ENCODE measurements at places on chromosomes 2 and 18. TPM values are rescaled to one million over a fixed set of nuclear protein-coding genes. Genes with fewer than 3 reads are reported as not detected.

DNA sequence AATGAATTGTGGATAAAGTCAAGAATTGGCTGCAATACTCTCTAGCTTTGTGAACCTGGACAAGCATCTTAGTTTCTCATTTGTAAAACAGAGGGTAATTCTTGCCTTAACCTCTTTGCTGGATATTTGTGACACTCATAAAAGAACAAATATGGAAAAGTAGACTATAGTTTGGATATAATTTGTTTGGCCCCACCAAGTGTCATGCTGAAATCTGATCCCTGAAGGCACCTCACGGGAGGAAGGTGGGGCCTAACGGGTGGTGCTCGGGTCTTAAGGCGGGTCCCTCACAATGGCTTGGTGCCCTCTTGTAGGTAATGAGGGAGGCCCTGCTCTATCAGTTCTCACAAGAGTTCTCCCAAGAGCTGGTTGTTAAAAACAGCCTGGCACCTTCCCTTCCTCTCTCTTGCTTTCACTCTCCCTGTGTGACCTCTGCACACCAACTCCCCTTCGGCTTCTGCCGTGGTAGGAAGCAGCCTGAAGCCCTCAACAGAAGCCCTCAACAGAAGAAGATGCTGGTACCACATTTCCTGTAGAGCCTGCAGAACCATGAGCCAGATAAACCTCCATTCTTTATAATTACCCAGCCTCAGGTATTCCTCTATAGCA, 37.4 kb downstream of the ARL4C start:
- no peak overlapping the region for H3K4me3 ChIP-seq
- peak overlapping the region; percentile 43 for H3K27ac ChIP-seq
- no peak for DNase-seq
- H3K4me1 ChIP-seq, result peaks cover 69% of the 10 kb centered on the region

- no peak overlapping the region for H3K27ac ChIP-seq
- no peak for DNase-seq
- H3K4me3 ChIP-seq, result no peak overlapping the region
- H3K4me1 ChIP-seq, result no peaks in the 10 kb centered on the region
These were observed 99.7 kb upstream of the UGP2 start for GRCh38 chr2:63741884-63742579.

DNA sequence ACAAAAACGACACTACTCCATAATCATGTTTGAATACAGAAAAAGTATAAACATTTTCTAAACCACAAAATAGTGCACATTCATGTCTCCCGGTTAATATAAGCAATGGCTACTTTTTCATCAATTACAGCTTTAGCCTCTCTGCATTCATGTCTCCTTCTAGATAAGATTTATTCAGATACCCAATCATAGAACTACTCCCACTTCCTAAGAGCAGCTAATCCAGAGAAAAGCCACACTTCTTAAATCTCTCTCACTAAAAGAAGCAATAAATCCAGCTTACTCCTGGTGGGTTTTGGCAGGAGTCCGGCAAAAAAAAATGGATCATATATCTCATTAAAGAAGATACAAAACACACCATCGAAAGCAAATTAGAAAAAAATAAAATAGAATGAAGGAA, 20.1 kb downstream of the DSEL start:
- DNase-seq, result no peak
- H3K4me1 ChIP-seq, result no peaks in the 10 kb centered on the region
- no peak overlapping the region for H3K27ac ChIP-seq
- H3K4me3 ChIP-seq, result no peak overlapping the region

GRCh38 chr2:112055730-112056625, 909 bp downstream of the TMEM87B start:
- H3K27ac ChIP-seq, result peak overlapping the region; percentile 77
- peak; percentile 15 for DNase-seq
- peaks cover 15% of the 10 kb centered on the region for H3K36me3 ChIP-seq
- peak overlapping the region; percentile 93 for H3K4me3 ChIP-seq
- no peaks in the 10 kb centered on the region for H3K27me3 ChIP-seq
- H3K4me1 ChIP-seq, result peaks cover 35% of the 10 kb centered on the region

DNA sequence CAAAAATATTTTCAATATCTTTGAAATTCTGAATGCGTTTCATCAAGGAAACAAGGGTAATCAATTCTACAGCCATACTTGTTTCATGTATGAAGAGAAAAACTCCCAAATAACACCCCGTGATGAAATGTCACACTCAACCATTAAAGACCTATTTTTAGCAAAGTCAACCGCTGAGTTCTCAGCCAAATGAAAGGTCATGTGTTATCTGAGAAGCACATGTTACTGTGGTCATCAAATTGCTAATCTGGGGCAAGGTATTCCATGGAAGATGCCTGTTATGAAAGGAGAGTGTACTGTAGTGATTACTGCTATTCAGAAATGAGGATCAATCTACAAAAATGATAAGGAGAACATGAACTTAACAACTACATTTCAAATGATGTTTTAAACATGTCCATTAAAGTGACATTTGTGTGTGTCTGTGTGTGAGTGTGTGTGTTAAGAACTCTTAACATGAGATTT, 126.7 kb downstream of the BCL2 start:
- no peak overlapping the region for H3K27ac ChIP-seq
- H3K36me3 ChIP-seq, result peaks cover 2% of the 10 kb centered on the region
- DNase-seq, result no peak
- no peaks in the 10 kb centered on the region for H3K27me3 ChIP-seq
- H3K4me1 ChIP-seq, result peaks cover 18% of the 10 kb centered on the region

DNA sequence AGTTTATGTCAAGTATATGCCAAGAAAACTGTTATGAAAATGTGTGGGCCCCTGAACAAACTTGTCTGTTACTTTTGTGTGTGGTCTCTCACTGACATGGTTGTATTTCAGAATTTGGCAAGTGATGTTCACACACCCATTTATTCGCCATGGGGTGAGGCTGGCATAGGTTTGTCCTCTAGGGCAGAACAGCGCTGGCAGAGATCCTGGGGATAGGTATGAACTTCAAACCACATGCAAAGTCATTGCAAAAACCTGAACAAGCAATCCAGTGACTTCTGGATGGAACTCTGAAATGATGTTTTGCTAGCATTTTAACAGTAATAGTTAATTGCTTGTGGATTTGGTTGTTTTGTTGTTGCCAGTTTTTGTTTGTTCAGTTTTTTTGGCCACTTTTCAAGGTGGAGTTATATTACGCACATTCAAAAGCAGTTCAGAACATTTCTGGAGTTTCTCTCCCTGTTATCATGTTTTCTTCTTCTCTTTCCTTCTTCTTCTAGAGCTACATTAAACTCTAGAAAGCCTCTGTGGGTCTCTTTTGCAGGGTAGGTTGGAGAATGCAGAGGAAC, 78.5 kb downstream of the MDH1 start:
- no peaks in the 10 kb centered on the region for H3K36me3 ChIP-seq
- H3K4me3 ChIP-seq, result no peak overlapping the region
- H3K27ac ChIP-seq, result no peak overlapping the region
- H3K4me1 ChIP-seq, result no peaks in the 10 kb centered on the region

DNA sequence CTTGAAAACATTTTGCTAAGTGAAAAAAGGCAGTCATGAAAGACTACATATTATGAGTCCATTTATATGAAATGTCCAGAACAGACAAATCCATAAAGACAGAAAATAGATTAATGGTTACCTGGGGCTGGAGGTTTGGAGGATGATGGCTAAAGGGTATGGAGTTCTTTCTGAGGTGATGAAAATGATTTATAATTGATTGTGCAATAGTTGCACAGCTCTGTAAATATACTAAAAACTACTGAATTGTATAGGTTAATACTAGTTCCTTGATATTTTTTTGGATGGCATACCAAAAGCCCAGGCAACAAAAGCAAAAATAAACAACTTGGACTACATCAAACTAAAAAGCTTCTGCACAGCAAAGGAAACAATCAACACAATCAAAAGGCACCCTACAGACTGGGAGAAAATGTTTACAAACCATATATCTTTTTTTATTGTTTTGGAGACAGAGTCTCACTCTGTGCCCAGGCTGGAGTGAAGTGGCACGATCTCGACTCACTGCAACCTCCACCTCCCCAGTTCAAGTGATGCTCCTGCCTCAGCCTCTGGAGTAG, 21.5 kb downstream of the SOS1 start:
- no peaks in the 10 kb centered on the region for H3K27me3 ChIP-seq
- no peak overlapping the region for H3K27ac ChIP-seq
- H3K36me3 ChIP-seq, result no peaks in the 10 kb centered on the region
- H3K4me3 ChIP-seq, result no peak overlapping the region
- DNase-seq, result no peak

DNA sequence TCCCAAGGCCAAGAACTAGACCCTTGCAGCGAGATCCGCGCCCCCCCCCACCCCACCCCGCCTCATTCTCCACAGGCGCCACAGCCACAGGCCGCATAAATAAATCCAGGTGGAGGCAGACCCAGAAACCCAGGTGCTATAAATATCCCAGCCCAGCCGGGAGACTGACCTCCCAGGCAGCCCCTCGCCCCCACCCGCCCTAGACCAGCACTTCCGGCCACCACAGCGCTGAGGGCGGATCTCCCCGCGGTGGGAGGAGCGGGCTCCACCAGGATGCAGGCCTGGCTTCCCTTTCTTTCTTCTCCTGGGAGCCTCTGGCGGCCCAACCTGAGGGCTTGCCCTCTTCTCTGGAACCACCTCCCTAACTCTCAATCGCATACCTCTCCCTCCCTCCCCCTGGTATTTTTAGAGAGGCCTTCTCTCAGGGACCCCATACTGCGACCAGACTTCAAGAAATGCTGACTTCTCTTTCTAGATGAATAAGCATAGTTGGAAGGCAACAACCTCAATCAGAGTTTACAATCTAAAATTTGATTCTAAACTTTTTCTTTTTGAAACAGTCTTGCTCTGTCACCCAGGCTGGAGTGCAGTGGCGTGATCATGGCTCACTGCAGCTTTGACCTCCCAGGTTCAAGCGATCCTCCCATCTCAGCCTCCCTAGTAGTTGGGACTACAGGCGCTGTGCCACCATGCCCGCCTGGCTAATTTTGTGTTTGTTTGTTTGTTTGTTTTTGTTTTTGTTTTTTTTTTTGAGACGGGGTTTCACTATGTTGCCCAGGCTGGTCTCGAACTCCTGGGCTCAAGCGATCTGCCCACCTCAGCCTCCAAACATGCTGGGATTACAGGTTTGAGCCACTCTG, 55.0 kb downstream of the PKDCC start:
- H3K27ac ChIP-seq, result peak overlapping the region; percentile 99
- no peaks in the 10 kb centered on the region for H3K36me3 ChIP-seq
- peaks cover 98% of the 10 kb centered on the region for H3K4me1 ChIP-seq
- peak; percentile 54 for DNase-seq
- no peaks in the 10 kb centered on the region for H3K27me3 ChIP-seq

- H3K36me3 ChIP-seq, result no peaks in the 10 kb centered on the region
- H3K27ac ChIP-seq, result no peak overlapping the region
- DNase-seq, result no peak
- no peaks in the 10 kb centered on the region for H3K27me3 ChIP-seq
These were observed 120.8 kb downstream of the MEIS1 start for GRCh38 chr2:66555501-66556324.

DNA sequence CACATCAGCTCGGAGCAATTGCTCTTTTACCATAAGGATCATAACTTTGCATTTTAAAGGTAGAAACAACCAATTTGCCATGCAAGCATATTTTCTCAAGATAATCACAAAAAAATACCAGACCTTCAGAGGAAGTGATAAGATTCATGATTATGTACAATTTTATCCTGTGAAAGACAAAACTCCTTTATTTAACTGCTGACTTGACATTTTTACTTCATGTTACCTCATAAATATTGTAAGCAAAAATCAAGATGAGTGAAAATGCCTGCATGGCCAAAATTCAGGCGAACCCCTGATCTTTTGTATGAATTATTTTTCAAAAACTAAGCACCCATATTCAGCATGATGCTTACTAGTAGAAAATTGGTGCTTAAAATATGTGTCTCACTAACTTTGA, 246.4 kb downstream of the CD226 start:
- H3K36me3 ChIP-seq, result no peaks in the 10 kb centered on the region
- no peaks in the 10 kb centered on the region for H3K4me1 ChIP-seq
- no peak overlapping the region for H3K27ac ChIP-seq
- H3K27me3 ChIP-seq, result peaks cover 3% of the 10 kb centered on the region

DNA sequence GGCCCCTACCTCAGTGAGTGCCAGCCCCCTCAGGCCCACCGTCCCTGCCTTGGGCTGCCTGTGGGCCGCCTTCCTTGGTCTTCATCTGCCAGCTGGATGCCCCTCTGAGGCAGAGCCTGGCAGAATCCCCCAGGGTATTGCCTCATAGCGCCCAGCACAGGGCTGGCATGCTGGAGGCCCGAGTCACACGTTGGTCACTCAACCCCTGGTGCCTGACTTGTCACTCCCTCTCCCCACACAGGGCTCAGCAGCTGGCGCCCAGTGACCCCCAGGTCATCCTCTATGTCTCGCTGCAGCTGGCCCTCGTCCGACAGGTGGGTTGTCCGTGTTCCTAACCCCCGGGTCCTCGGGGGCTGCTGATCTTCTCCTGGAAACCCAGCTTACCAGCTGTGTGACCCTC, 108.4 kb upstream of the MCFD2 start:
- H3K27ac ChIP-seq, result no peak overlapping the region
- peaks cover 93% of the 10 kb centered on the region for H3K36me3 ChIP-seq
- H3K4me1 ChIP-seq, result no peaks in the 10 kb centered on the region
- no peak for DNase-seq

- no peaks in the 10 kb centered on the region for H3K4me1 ChIP-seq
- DNase-seq, result no peak
- no peak overlapping the region for H3K27ac ChIP-seq
- no peaks in the 10 kb centered on the region for H3K27me3 ChIP-seq
- H3K36me3 ChIP-seq, result no peaks in the 10 kb centered on the region
- no peak overlapping the region for H3K4me3 ChIP-seq
These were observed 326.5 kb upstream of the SLC39A10 start for GRCh38 chr2:195330513-195330956.

DNA sequence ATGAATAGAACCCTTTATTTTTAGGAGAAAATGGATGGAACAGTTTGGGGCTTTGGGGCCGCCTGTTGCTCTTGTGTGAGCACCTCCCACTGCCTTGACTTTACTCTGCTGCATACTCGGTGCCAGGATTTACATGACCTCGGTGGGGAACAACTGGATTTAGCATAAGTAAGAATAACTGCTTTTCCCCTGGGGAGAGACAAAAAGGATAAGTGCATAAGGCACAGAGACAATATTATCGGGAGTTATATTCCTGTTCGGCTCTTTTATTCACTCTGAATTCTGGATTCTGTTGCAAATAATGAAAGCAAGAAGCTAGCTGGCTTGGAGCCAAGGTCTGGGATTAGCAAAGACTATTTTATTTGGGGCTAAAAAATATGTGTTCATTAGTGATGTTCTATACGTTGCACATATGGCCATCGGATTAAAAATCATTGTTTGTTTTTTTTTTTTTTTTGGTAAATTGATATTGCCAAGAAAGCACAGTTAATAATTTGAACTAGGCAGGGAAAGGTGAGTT, 69.8 kb downstream of the CYBRD1 start:
- no peak for DNase-seq
- no peaks in the 10 kb centered on the region for H3K27me3 ChIP-seq

TRIM54 gene
- total RNA-seq, result not detected

PJVK gene
- 3.8 TPM for total RNA-seq

HOXD12 gene
- total RNA-seq, result not detected

TBR1 gene
- not detected for total RNA-seq

REG3A gene
- not detected for total RNA-seq

RNF149 gene
- total RNA-seq, result 150 TPM

ITGA4 gene
- total RNA-seq, result 79.4 TPM

TMEM178A gene
- total RNA-seq, result 0.53 TPM

PROM2 gene
- total RNA-seq, result 0.60 TPM

All from CD4-positive, alpha-beta T cell (primary cell).